ENCODE measurements at places on chromosomes 6 and 20. TPM values are rescaled to one million over a fixed set of nuclear protein-coding genes. Genes with fewer than 3 reads are reported as not detected.

The BACH2 gene
- 4.9 TPM for total RNA-seq

The NEU1 gene
- 81.0 TPM for total RNA-seq

The GGTLC1 gene
- 105 TPM for total RNA-seq

The ZNF512B gene
- 17.6 TPM for total RNA-seq

DNA sequence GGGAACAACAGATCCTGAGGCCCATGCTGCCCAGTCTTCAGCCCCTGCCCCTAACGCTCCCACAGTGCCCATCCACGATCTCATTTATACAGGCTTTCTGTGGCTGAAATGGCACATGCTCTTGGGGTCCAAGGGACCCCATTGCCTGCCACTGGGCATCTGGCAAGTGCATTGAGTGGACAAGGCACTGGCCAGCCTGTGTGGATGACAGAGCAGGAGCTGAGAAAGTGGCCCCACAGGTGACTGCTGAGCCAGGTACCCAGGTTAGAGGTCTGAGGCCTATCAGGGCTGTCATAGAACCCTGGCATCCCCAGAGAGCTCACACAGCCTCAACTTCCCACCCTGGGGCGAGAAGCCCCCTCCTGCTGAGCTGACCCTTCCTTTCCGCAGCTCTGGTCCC is 86.0 kb upstream of the NXT1 start:
- no peak for DNase-seq

- no peak for DNase-seq
Measured at GRCh38 chr6:107866606-107867301, 42.6 kb upstream of the SCML4 start.

- no peak for DNase-seq
Measured at GRCh38 chr20:400128-400453, 8.0 kb upstream of the RBCK1 start.

GRCh38 chr6:22883061-22883717 is 313.8 kb downstream of the HDGFL1 start:
- no peak for DNase-seq

GRCh38 chr20:46621492-46621891 is 29.8 kb downstream of the SLC13A3 start:
- DNase-seq = no peak

GRCh38 chr6:88626460-88626859 is 337.0 kb downstream of the RNGTT start:
- DNase-seq = no peak

GRCh38 chr6:99879431-99879830 is 114.6 kb downstream of the MCHR2 start:
- DNase-seq = no peak

GRCh38 chr6:1178590-1178989 is 133.3 kb upstream of the FOXQ1 start:
- DNase-seq = no peak

DNA sequence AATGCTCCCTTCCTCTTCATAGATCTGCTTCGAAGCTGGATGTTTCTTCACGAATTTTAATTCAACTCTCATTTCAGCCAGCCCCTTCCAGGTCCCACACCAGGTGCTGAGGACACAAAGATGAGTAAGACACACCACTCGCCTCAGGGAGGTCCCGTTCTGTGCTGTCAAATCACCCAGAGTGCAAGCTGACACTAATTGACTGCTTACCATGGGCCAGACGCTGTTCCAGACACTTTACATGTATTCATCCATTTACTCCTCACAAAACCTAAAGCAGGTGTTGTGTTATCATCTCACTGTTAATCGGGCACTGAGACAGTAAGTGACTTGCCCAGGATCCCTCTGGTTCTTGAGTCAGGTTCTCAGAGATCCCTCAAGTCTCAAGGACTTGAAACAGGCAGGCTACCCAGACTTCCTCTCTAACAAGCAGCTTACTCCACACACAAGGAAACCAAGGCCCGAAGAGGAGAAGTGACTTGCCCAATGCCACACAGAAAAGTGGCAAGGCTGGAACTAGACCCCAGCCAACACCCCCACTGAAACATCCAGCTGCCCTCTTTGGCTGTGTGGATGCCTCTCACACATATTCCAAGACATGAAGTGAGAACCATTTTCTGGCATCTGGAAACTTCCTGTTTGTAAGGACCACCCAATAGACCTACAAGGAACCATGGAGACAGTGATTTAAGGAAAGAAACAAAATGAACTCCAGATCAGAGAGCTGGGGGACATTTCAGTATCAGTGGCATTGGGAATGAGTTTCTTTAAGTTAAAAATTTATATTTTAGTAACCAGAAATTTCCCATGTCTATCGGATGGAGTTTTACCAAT is 174.5 kb downstream of the CDC5L start:
- no peak for DNase-seq

GRCh38 chr20:50592282-50593004 is 82.3 kb downstream of the PTPN1 start:
- DNase-seq = peak; percentile 89

Data from upper lobe of right lung (tissue), 1 donor.